Breast epithelium (tissue), 4 donors: ENCODE measurements at places on chromosomes 3 and 15. TPM values are rescaled to one million over a fixed set of nuclear protein-coding genes. Genes with fewer than 3 reads are reported as not detected.

- DNase-seq, result no peak
Measured at GRCh38 chr3:81728766-81729544, 32.5 kb downstream of the GBE1 start.

NUP210 gene
- 15.2 TPM for total RNA-seq

DNA sequence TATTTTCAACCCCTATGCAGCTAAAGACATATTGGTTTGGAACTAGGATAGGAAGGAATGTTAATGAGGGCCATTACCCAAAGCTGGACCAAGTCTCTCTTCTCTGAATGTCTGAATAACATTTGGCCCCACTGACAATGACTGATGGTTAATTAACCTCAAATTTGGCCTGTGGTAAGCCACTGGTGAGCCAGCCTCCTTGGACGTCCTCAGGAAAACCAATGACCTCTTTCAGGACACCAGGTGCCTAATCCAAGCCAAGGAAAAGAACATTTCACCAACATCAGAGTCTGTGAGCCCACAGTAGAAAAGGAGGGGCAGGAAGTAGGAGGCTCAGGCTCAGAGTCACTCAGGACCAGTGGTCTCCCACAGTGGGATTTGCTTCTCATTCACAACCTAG lies 56.4 kb upstream of the ETV5 start:
- no peak for DNase-seq

OR5K2 gene
- not detected for total RNA-seq

DNA sequence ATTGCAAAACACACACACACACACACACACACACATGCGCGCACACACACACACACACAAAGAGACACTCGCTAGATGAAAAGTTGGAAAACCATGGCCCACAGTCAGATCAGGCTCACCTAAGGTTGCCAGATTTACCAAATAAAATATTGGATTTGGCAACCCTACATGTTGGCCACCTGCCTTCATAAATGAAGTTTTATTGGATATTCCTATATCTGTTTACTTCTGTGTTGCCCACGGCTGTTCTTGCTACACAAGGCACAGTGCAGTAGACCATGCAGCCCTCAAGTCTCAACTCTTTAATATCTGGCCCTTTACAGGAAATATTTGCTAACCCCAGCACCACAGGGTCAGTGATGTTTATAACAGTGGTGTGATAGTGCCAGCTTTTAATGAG lies 445.0 kb upstream of the PROK2 start:
- DNase-seq, result no peak

GRCh38 chr3:44045476-44046275 lies 196.0 kb upstream of the TOPAZ1 start:
- DNase-seq, result no peak

DNA sequence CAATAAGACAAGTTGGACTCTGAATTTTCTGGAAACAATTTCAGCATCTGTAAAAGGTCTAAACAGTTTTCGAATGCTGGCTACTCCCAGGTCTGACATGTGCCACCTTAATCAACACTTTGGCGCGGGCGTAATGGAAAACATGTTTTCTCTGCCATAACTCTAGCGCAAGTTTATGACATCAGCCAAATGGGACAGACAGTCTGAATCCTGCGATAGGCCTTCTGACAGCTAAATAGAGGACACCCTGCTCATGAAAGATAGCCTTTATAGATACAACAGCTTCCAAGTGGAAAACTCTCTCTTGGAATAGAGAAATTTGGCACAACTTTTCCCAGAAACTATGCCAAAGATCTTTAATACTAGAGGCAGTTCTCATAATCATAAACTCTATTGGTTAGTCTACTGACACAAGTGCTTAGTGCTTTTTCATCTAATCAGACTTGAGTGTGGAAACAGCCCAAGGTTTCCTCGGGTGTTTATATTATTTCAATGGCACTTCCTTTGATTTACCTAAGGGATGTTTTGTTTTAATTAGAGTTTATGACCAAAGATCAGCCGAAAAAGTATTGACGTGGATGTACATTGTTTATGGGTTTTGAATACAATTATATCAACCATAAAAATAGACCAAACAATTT lies 120.1 kb upstream of the DPH6 start:
- DNase-seq, result no peak

GRCh38 chr3:44396200-44397171 lies 57.9 kb downstream of the TCAIM start:
- DNase-seq, result no peak
